ENCODE measurements at places on chromosomes 11 and 22.

- ATAC-seq = no peak
These were observed 1.9 kb downstream of the CHADL start for GRCh38 chr22:41238570-41239442.

GRCh38 chr11:121067453-121067852 is 33.6 kb upstream of the TECTA start:
- no peak for ATAC-seq

DNA sequence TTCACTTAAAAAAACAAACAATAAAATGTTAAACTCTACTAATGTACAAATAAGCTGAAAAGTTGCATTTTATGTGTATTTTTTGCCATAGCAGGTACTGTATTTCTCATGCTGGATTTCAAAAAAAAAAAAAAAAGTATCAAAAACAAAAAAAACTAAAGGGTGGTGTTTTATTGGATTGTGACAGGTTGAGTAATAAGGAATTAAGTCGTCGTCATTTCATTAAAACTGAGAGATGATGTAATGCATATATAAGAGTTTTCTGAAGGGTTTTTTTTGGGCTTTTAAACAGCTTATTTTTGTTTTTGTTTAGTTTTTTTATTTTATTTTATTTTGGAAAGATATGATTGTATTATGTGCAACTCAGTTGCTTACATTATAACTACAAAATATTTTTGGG is 10.9 kb upstream of the ADSL start:
- no peak for ATAC-seq

- peak; percentile 10 for ATAC-seq
These were observed 4.9 kb downstream of the DAGLA start for GRCh38 chr11:61684870-61685616.

- ATAC-seq = no peak
These were observed 1351.9 kb downstream of the BRD1 start for GRCh38 chr22:48475661-48476345.

GRCh38 chr22:41021613-41022454 is 70.6 kb upstream of the EP300 start:
- ATAC-seq = peak; percentile 80

DNA sequence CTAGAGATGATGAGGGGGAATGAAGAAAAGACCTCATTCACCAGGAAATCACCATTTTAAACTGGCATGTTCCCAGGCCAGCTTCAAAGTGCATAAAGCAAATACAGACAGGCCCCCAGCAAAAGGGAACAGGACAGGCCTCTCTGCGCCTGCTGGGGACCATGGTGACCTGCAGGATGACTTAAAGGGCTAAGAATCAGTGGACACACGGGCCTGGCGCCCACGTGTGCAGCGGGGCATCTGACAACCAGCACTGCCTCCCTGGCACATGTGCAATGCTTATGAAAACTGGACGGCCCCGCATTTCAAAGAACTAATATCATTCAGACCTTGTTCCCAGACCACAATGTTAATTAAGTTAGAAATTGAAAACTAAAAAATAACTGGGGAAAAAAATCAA is 35.6 kb downstream of the TBX1 start:
- no peak for ATAC-seq
